ENCODE measurements at places on chromosomes 6 and 20.
A peak's percentile ranks its signal among the peaks of the same experiment; 100 is the strongest.

DNA sequence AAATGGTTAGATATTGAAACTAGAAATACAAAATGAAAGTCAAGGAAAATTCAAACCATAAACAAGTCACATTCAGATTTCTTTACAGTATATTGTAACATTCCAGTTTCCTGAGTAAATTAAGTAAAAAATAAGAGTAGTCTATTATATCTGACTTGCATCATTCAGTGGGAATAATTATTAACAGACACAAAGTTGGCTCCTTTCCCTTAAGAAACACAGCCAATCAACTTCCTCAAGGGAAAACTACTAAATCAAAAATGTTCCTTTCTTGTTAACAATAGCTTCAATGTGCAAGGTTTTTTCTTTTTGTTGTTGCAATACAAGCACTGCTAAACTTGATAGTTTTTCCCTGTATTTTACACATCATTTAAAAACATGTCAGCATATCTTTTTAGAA is 33.2 kb downstream of the DNAAF9 start:
- no peak for DNase-seq

DNA sequence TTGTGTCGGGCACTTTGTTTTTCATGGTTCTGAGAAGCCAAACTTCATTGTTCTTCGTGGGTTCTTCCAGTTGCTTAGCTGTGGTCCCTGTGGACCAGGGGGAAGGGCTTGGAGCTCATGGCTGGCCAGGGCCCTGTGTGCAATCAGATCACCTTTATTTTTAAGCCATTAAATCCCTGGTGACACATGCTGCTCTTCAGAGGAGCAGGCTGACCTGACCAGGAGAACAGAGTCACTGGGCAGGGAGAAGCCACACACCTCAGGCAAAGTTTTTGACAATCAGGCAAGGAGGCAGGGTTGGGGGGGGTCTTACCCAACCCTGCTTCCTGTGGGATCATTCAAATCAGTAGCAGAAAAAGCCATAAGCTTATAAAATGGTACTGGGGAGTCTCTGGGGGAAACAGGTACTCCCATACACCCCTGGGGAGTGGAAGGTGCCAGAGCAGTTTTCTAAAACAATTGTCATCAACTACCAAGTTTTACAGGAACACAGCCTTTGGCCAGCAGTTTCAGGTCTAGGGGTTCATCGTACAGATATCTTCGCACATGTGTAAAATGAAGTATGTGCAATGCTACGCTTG is 37.0 kb upstream of the PREX1 start:
- no peak for DNase-seq

DNA sequence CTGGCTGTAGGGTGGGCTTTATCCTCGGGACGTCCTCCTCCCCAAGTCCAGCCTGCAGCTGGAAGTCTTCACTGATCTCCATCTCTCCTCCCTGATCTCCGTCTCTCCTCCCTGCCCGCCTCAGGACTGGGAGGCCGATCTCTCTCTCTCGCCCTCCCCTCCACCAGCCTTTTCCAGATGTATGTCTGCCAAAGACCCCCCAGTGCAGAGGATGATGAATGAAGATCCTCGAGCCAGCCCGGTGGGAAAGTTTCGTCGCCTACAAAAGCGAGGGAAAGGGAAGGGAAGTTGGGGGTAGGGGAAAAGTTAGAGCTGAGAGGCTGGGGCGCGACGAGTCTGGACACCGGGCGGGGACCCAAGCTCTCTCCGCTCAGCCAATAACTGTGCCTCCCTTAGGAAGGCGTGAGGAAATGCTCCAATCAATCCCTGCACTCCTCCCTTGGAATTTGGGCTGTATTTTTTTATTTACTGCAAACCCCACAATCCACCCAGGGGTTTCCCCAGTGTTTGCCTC is 595 bp upstream of the SRF start:
- no peak for DNase-seq

DNA sequence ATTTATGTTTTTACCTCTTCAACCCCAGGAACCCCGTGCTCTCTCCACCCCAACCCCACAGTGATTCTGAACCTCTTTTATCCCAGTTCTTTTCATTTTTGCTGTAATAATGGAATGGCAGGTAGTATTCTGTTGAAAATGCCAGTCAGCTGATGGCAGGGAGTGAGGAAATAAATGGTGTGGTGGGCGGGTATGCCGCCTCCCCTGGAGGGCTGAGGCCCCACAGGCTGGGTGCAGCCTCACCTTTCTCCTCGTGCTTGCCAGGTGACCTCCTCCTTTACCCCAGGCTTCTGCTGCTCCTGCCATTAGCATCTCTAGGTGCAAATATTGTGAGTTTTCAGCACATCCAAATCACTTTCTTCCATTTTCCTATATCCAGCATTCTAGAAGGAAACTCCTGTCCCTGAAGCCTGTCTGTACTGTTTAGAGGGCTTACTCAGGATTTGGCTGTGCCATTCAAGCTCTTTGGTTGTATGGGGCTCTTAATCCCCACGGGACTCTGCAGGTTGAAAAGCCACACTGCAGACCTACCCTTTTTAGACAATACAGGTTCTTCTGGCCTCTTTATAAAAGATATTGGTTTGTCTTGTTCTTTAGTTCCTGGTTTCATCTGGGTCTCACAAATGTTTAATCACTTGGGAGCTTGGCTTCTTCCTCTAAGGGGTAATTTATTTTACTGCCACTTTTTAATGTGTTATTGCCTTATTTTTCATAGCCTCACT is 201.8 kb downstream of the JARID2 start:
- no peak for DNase-seq

DNA sequence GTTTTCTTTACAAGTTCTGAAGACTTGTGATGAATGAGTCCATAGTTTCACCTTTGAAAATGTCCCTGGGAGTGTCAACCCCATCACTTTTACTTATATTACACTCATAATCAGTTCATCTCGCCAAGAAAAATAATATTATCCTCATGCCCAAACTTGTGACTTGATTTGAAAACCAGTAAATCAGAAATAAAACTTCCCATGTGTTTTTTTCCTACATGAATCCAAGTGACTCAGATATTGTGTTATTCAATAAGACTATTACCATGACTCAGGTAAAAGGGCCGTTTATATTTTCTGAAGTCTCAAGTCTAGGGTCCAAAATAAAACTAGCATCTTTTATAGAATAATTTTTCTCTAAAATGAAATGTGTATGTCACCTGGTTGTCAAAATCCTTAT is 15.8 kb upstream of the CYP24A1 start:
- no peak for DNase-seq

GRCh38 chr20:16486532-16486931 is 86.7 kb downstream of the KIF16B start:
- no peak for DNase-seq

- no peak for DNase-seq
Observed at GRCh38 chr6:39777218-39777617, 15.0 kb upstream of the DAAM2 start.

DNA sequence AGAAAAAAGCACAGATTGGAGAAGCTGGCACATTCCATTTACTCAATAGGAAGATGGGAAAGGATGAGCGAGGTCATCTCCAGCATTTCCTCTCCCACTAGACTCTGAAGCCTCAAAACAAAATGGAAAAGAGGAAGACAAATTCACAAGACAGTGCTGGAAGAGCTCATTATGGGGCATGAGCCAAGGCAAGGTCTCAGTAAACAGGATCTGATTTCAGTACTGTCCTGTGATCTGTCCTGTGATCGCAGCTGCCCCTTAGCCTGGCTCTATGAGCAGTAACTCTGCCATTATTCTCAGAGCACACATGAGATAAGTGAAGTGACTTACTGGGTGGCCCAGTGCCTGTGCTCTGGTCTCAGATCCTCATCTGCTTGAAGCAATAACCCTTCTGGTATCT is 68.1 kb upstream of the SLC4A11 start:
- DNase-seq = no peak

DNA sequence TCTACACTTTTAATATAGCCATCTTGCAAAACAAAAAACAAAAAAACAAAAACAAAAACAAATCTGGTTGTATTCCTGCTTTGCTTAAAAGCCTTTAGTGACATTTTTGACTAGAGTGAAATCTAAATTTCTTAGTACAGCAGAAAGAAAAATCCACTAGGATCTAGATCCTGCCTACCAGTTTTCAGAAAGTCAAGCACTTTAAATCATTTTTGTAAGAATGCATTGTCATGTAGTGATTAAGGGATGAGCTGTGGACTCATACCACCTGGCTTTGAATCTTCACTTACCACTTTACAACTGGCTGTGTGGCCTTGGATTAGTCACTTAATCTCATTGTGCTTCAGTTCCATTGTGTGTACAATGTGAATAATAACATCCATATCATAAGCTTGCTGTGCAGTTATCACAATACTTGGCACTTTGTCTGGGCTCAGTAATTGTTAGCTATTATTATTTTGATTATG is 4.0 kb downstream of the MKKS start:
- no peak for DNase-seq

DNA sequence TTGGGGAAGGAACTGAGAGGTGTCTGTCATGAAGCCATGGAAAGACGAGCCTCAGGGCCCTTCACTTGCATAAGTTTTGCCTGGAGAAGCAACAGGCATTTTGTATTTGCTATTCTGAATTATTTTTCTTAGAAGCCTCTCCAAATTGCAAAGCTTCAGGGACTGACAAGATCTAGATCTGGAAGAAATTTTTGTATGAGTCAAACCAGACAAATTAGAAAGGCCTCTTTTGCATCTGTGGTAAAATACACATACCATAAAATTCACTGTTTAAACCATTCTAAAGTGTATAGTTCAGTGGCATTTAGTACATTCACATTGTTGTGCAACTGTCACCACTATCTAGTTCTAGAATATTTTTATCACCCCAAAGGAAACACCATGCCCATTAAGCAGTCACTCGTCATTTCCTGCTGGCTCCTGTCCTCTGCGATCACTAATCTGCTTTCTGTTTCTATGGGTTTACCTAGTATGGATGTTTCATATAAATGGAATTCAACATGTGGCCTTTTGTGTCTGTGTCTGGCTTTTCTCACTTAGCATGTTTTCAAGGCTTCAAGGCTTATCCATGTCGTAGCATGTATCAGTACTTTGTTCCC is 269.1 kb downstream of the PHF3 start:
- DNase-seq = no peak

DNA sequence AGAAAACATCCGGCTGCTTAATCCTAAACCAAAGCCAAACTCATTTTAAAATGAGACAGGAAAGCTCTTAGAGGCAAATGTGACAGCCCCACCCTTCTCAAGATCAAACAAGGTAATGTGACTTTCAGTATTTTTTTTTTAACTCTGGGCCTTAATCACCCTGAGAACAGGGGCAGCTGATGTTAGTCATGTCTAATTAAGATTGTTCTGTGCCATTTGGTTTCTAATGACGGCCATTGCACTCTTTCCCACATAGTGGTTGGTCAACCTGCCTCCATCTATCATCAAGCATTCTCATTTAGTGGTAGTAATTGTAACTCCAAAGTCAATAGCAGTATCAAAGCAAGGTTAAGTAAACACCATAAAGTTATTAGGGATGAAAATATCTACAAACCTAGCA is 191.6 kb upstream of the EXOC2 start:
- no peak for DNase-seq

GRCh38 chr20:43985608-43986316 is 71.1 kb downstream of the TOX2 start:
- no peak for DNase-seq

DNA sequence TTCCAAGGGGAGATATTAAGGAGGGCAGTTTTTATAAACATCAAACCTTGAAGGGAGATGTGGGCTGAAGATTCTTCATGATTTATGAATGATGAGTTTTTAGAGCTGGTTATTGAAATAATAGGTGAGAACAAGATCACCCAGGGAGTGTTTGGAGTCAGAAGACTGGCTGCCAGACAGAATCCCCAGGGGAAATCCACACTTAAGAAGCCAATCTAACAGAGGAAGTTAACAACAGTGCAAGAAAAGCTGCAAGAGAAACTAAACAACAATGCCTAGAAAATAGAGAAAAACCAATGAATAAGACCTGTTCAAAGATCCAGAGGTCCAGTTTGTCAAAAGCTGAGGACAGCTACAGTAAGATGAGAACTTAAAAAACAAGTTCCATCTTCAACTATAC is 167.9 kb upstream of the MAN1A1 start:
- DNase-seq = no peak

GRCh38 chr6:5871296-5871695 is 135.4 kb downstream of the NRN1 start:
- DNase-seq = no peak

GRCh38 chr20:11076434-11077105 is 402.8 kb upstream of the JAG1 start:
- no peak for DNase-seq

- no peak for DNase-seq
Observed at GRCh38 chr6:110810896-110811586, 4.2 kb downstream of the CDK19 start.

GRCh38 chr6:83615025-83615999 is 93.6 kb downstream of the SNAP91 start:
- DNase-seq = no peak

- no peak for DNase-seq
Observed at GRCh38 chr6:158118886-158119285, 49.2 kb downstream of the SERAC1 start.

- peak; percentile 55 for DNase-seq
Observed at GRCh38 chr20:62642051-62642665, at the start of gene SLCO4A1. TSS of gene SLCO4A1 (plus strand) at chr20:62642503. CDS start at chr20:62656455, 13,952 bp downstream.

GRCh38 chr20:64027981-64028685 is 7.8 kb upstream of the C20orf204 start:
- no peak for DNase-seq

DNA sequence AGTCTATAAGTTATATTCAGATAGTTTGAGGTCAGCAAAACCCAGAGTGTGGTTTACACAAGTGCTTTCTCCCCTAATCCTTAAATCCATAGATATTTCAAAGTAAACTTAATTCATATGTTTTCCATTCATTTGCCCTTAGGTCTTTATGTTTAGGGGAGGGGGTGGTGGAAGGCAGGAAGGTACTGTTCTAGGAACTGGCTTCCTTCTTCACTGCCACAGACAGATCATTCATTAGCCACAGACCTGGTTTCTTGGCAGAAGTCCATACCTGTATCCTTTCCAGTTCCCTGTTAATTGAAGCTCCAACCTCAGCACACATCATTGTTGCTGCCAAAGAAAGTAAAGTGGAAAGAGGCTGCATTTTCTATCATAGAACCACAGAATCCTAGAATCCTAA is 123.0 kb downstream of the AIG1 start:
- no peak for DNase-seq

- DNase-seq = no peak
Observed at GRCh38 chr6:100382767-100383195, 81.9 kb downstream of the SIM1 start.

DNA sequence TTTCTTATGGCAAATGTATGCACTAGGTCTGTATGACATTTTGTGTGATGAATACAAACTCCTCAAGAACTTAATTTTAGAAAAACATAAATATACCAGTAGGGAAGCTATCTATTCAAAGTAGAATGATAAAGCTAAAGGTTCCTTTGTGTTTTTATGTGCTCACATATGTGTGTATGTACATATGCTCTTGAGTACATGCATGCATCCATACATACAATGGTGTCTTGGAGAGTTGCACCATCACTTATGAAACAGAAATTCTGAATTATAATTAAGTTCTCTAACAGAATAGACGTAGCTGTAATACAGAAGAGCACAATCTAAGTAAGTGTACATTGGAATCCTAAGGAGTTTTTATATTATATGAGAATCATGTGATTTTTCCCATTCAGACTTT is 2.3 kb downstream of the NKAIN2 start:
- DNase-seq = no peak

GRCh38 chr6:75023634-75024033 is 182.2 kb downstream of the COL12A1 start:
- DNase-seq = no peak

Measured in activated CD8-positive, alpha-beta memory T cell treated with anti-CD3 and anti-CD28 coated beads for 1 hour (primary cell).